ENCODE measurements at places on chromosomes 1 and 21.

DNA sequence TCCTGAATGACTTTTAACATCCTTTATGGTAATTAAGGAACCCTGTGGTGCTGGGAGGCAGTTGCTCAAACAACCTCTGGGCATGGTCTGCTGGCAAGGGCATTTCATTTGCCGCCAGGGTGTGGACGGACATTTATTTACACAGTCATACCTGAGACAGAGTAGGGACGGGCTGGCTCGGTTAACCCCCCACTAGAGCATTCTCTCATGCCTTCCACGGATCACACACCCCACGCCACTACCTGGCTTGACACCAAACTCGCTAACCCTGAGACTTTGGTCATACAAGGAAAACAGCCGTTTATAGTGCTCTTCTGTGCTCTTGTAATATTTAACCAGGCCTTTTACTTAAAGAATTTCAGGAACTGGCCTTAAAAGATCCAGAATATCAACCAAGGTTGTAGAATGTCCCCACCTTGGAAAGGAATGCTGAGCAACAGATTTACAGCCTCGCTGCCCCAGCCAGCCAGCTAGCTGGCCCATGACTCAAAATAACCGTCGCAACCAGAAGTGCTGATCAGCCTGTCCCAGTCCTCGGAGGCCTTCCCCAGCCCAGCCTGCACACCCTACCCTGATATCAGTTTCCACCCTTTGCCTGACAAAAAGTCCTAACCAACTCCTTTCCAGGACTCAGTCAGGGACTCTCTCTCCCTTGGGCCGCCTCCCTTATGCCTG, 6.5 kb upstream of the PDXK start:
- H3K4me3 ChIP-seq = no peak overlapping the region
- H3K36me3 ChIP-seq = no peaks in the 10 kb centered on the region
- H3K27ac ChIP-seq = no peak overlapping the region
- H3K4me1 ChIP-seq = peaks cover 2% of the 10 kb centered on the region
- no peaks in the 10 kb centered on the region for H3K27me3 ChIP-seq

DNA sequence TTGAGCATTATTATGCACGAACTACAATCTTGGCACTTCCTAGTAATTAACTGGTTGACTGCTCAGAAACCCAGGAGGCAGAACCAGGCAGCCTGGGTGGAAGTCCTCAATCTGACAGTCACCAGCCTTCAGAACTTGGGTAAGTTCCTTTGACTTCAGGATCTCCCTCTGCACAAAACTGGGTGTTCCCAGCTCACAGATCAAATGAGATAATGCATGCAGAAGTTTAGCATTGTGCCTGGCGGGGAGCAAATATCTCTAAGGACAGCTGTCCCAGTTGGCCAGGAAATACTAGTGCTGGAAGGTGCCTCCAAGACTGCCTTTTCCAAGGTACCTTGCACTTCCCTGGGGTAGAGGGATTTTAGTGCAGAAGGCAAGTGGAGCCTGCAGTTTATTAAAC, 294.8 kb downstream of the PCP4 start:
- H3K4me3 ChIP-seq = no peak overlapping the region
- DNase-seq = peak; percentile 24
- peaks cover 7% of the 10 kb centered on the region for H3K4me1 ChIP-seq
- H3K36me3 ChIP-seq = no peaks in the 10 kb centered on the region
- no peak overlapping the region for H3K27ac ChIP-seq
- no peaks in the 10 kb centered on the region for H3K27me3 ChIP-seq

DNA sequence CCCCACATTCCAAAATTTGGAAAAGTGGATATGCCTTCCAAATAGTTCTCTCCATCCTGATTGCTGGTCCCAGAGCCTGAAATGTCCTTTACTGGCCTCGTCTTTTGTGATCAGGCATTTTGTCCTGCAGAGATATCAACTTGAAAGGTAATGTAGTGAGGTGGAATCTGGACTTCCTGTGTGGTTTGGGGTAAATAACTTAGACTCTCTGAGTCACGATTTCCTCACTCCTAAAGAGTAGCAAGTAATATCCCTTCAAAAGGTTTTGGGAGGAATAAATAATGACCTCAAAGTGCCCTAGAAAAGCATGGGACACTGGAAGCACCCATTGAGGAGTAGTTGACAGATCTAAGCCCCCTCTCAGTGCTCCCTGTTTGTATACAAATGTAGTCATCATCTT, 426.6 kb downstream of the OMA1 start:
- no peaks in the 10 kb centered on the region for H3K4me1 ChIP-seq
- no peaks in the 10 kb centered on the region for H3K36me3 ChIP-seq
- no peak for DNase-seq
- no peaks in the 10 kb centered on the region for H3K27me3 ChIP-seq

DNA sequence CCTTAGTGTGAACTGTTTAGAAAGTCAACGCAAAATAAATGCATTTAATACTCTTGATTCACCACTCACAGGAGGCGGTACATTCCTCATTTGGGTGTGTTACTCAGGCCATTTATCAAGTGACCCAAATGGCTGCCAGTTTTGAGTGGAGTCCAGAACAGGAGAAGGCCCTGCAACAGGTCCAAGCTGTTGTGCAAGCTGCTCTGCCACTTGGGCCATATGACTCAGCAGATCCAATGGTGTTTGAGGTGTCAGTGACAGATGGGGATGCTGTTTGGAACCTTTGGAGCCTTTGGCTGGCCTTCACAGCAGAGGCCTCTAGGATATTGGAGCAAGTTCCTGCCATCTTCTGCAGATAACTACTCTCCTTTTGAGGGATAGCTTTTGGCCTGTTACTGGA, 609.2 kb downstream of the KCNT2 start:
- no peaks in the 10 kb centered on the region for H3K36me3 ChIP-seq
- peaks cover 2% of the 10 kb centered on the region for H3K4me1 ChIP-seq
- no peak overlapping the region for H3K27ac ChIP-seq
- no peak overlapping the region for H3K4me3 ChIP-seq
- no peak for DNase-seq
- H3K27me3 ChIP-seq = no peaks in the 10 kb centered on the region

DNA sequence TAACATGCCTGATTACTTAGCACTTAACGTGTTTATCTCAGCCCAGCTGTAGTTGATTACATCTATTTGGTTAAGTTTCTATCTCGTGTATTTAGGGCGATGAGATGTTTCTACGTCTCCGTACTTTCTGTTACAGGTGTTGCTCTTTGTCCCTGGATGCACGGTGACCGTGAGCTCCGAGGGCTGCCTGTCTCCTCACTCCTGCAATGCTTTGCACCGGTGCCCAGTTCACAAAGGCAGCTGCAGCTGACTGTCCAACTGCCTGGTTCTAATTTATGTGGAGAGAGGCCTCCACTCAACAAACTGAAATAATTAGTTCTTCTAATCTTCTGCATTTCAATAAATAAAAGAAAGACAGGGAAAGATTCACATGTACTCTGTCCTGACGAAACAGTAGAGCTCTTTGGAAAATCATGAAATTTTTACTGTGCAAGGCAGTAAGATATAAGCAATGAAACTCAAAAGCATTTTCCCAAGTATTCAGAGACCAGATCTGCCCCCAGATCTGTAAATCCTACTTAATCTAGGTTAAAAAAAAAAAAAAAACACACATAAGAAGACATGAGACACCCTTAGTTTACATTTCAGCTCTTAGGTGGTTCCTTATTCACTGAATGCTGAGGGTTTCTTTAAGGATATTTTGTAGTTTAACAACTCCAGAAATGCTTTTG, 108.2 kb downstream of the TGFBR3 start:
- no peak for DNase-seq
- H3K27ac ChIP-seq = no peak overlapping the region
- H3K4me3 ChIP-seq = no peak overlapping the region

DNA sequence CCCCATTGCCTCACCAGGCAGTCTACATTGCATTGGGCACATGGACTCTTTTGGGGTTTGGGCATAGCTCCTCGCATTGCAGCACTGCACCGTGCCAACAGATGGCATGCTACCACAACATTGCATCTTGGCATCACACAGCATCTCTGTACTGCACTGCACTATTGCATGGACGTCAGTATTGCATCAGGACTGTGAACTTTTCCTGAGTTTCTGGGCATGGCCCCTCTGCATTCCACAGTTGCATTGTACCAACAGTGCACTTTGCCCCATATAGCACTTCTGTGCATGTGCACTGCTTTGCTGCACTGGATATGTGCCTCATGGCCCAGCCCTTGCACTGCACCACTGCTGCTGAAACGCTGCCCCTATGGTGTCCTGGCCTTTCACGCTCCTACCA, 9.6 kb downstream of the PTPRU start:
- no peak overlapping the region for H3K27ac ChIP-seq
- no peaks in the 10 kb centered on the region for H3K27me3 ChIP-seq
- no peaks in the 10 kb centered on the region for H3K36me3 ChIP-seq
- H3K4me1 ChIP-seq = peaks cover 49% of the 10 kb centered on the region
- no peak overlapping the region for H3K4me3 ChIP-seq

DNA sequence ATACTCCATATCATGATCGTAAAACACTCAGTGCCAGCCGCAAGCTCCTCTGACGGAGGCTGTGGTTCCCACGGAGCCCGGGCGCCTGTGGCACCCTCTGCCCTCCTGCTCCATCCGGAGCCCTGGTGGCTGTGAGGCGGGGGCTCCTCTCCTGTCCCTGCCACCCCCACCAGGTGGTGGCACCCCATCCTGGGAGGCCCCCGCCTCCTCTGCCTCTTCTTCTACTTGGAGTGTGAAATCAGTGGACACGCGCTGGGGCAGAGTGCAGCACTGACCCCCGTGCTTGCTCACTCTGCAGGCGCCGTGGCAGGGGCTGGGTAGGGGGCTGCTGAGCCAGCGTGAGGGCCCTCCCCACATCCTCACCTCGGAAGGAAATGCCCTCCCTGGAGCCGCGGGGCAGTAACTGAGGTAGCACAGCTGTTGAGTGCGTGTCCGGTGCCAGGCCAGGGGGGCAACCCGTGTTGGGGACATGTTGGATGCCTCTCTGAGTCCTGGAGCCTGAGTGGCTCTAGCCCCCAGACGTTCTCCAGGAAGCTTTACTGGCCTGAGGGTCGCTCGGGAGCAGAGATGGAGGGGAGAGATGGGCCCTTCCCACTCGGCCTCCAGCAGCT, 58.7 kb upstream of the ABCG1 start:
- no peak for DNase-seq
- no peak overlapping the region for H3K4me3 ChIP-seq
- no peaks in the 10 kb centered on the region for H3K4me1 ChIP-seq
- H3K27me3 ChIP-seq = no peaks in the 10 kb centered on the region
- H3K36me3 ChIP-seq = no peaks in the 10 kb centered on the region

DNA sequence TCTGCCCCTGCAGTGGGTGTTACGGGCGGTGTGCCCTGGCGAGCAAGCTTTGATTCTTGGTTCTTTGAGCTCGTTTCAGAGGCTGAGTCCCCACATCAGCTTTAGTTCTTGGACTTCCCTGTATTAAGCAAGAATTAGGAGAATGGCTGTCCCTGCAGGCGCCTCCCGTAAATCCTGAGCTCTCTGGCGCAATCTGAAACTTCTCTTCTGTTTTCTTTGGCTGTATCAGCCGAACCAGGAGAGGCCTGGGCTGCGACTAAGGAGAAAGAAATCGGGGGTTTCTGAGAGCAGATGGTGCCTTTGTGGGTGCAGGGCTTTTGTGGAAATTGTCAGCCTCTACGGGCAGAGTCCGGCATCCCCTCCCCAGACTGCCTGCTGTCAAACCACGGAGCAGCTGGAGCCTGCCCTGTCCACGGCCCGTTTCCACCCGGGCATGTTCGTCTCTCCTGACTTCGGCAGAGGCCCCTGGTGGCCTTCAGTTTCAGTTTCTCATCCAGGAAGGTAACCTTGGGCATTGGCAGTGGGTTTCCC, 17.9 kb downstream of the CSTB start:
- peaks cover 1% of the 10 kb centered on the region for H3K36me3 ChIP-seq
- no peak overlapping the region for H3K4me3 ChIP-seq
- H3K27me3 ChIP-seq = no peaks in the 10 kb centered on the region
- DNase-seq = no peak
- no peak overlapping the region for H3K27ac ChIP-seq

GRCh38 chr1:221740369-221740992, 1.4 kb downstream of the DUSP10 start:
- H3K27me3 ChIP-seq = no peaks in the 10 kb centered on the region
- peaks cover 6% of the 10 kb centered on the region for H3K4me1 ChIP-seq
- H3K27ac ChIP-seq = no peak overlapping the region
- DNase-seq = no peak
- peak overlapping the region; percentile 51 for H3K4me3 ChIP-seq
- no peaks in the 10 kb centered on the region for H3K36me3 ChIP-seq

DNA sequence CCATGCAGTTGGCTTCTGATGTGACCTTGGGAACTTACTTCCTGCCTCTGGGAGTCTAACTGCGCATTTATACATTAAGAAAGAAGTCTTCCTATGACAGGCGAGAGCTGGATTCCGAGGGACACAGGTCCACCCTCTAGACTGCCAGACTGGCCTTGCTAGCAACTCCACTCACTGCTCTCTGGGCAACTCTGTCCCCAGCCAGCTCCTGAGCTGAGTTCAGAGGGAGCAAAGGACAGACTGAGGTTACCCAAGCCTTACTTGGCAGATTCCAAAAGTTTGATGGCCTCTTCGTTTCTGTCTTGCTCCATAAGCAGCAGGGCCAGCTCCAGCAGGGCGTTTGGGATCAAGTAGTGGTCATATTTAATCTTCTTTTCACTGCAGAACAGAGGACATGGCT, 41.8 kb downstream of the TTC39A start:
- no peak overlapping the region for H3K27ac ChIP-seq
- H3K4me1 ChIP-seq = no peaks in the 10 kb centered on the region
- DNase-seq = no peak
- H3K4me3 ChIP-seq = no peak overlapping the region
- no peaks in the 10 kb centered on the region for H3K36me3 ChIP-seq

DNA sequence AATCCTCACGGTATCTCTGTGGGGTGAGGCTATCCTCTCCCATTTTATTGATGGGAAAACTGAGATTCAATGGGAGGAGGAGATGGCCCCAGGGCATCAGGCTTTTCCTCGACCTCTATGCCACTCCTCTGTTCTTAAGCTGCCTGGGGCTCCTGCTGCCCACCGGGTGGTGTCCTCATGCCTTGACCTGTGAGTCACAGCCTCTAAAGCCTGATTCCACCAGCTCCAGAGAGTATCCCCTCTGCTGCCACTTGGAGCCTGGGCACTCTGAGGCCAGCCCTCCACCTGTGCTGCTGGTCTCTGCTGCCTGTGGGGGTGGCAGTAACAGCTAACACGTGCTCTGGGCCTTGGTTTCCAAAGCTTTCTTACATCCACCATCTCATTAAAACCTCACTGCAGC, 241.2 kb downstream of the TRABD2B start:
- peak; percentile 38 for DNase-seq
- H3K27ac ChIP-seq = no peak overlapping the region
- H3K27me3 ChIP-seq = no peaks in the 10 kb centered on the region

DNA sequence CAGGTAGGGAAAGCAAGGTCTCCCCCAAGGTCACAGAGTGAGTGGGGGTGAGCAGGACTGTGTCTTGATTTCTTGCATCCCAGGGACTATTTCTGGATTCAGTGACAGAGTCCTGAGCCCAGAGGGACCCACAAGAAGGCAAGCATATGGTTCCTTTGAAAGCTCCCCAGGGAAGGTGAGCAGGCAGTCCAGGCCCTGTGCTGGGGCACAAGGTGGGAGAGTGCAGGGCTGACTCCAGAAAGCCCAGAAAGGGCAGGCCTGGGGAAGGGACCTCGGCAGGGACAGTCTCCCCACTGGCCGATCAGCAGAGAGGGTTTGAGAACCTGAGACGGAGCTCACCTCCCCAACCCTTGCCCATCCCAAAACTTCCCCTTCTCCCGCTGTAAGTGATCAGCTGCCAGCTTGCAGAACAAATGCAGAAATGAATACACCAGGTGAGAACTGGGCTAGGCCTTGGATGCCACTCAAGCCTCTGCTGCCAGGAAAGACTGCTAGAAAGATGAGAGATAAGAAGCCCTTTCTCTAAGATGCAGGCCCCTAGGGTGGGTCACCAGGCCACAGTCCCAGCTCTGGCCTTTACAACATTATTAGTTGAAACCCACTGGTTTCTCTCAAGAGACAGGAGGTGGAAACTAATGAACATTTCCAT, 121.0 kb downstream of the GLIS1 start:
- H3K36me3 ChIP-seq = no peaks in the 10 kb centered on the region
- no peak overlapping the region for H3K4me3 ChIP-seq
- no peaks in the 10 kb centered on the region for H3K4me1 ChIP-seq
- H3K27ac ChIP-seq = no peak overlapping the region
- no peak for DNase-seq
